ENCODE measurements at places on chromosomes 6 and 20.

DNA sequence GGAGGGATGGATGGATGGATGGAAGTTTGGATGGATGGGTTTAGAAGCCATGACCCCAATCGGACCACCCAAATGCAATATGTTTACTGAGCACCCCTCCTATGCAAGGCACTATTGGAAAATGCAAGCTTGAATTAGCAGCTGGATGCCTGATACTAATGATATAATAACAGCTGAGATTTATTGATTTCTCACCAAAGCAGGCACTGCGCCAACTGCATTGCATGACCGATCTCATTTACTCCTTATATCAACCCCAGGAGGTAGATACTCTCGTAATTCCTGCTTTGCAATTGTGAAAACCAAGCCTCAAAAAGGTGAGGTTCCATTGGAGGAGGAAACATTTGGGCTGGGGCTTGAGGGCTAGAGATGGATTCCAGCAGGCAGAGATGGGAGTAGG lies 89.7 kb downstream of the KCNB1 start:
- DNase-seq = no peak

GRCh38 chr6:134429861-134430380 lies 112.0 kb upstream of the SGK1 start:
- no peak for DNase-seq

DNA sequence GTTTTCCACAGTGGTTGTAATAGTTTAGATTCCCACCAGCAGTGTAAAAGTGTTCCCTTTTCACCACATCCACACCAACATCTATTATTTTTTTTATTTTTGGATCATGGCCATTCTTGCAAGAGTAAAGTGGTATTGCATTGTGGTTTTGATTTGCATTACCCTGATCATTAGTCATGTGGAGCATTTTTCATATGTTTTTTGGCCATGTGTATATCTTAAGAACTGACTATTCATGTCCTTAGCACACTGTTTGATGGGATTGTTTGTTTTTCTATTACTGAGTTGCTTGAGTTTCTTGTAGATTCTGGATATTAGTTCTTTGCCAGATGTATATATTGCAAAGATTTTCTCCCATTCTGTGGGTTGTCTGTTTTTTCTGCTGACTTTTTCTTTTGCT lies 820.1 kb downstream of the TENT5A start:
- DNase-seq = no peak

GRCh38 chr6:143098054-143098671 lies 37.5 kb downstream of the AIG1 start:
- no peak for DNase-seq

DNA sequence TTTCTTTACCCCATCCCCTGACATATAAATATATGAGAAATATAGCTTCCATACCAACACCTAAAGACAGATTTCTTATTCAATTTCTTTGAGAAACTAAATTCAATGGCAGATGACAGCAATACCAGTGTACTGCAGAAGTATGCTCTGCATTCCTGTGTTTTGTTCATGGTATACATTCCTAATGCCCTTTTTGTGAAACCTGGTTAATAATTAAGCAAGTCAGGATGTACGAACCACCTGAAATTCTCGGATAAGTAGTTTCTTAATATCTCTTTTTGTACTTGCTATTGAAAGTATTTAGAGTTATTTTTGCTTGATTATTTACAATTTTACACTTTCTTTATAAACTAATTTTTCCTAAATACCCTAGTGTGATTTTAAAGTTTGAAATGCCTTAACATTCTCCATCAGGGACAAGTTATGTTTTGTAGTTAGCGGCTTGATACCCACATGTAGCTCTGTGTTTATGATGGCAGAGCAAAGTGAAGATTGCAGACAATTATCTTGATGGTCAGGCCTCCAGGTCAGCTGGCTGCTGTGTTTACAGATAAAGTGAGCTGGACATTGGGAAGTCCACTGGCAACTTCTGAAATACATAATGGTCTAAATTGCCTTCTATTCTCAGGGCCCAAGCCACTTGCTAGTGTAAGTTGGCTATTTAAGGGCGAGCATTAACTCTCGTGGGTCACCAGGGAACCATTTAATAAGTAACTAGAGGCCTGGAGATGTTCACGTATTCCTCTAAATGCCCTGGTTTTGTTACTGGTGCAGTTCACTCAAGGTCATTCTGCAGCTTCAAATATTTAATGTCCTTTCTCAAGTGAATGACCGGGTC lies 58.2 kb downstream of the PLCB1 start:
- DNase-seq = no peak

DNA sequence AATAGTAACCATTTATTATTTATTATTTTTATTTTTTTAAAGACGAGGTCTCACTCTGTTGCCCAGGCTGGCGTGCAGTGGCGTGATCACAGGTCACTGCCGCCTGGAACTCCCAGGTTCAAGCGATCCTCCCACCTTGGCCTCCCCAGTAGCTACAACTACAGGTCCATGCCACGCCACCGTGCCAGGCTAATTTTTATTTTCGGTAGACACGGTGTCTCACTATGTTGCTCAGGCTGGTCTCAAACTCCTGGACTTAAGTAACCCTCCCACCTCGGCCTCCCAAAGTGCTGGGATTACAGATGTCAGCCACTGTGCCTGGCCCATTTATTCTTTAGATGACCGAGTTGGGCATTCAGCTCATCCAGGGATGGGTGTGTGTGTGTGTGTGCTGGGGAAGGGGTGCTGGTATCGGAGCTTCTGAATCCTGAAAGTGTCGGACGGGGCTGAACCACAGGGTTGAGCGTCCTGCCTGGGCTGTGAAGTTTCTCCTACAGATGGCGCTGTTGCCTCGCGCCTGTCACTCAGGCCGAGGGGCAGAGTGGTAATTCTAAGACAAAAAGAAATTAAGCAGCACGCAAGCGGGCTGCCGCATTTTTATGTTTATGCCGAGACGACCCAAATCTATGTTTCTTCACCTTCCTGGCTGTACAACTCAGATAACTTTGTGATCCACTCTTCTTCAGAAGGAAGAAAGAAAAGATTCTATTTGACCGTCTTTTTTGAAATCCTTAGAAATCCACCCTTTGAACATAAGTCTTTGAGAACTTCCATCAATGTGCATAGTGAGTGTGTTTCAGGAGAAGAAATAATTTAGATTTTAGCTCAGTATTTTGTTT lies 252.8 kb downstream of the CDH26 start:
- peak; percentile 61 for DNase-seq

- no peak for DNase-seq
Observed at GRCh38 chr6:14077193-14077867, 40.2 kb upstream of the CD83 start.

All from small intestine (tissue), 16 donors.